ENCODE measurements at places on chromosomes 2 and 18.

DNA sequence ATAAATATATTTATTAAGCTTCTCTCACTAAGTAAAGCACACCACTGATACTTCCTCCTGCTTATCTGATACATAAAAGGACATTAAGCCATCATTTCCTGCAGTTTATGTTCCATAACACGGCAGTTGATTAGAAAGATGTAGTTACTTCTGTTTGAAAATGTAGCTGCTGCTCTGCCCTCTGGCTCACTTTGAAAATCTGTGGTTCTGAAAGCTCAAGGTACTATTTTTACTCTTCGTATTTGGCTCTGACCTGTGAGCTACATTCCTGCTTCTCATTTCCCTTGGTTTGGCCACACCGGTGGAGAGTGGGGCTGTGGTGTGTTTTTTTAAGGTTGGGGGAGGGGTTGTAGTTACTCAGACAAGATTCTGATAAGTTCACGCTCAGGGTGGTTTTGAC lies 12.8 kb upstream of the TTN start:
- DNase-seq, result no peak

- peak; percentile 45 for DNase-seq
These were observed at the start of gene SLC40A1 for GRCh38 chr2:189580658-189581353. Gene SLC40A1, minus strand, starts transcription at chr2:189580786. Its CDS starts 326 bp downstream, at chr2:189580460.

DNA sequence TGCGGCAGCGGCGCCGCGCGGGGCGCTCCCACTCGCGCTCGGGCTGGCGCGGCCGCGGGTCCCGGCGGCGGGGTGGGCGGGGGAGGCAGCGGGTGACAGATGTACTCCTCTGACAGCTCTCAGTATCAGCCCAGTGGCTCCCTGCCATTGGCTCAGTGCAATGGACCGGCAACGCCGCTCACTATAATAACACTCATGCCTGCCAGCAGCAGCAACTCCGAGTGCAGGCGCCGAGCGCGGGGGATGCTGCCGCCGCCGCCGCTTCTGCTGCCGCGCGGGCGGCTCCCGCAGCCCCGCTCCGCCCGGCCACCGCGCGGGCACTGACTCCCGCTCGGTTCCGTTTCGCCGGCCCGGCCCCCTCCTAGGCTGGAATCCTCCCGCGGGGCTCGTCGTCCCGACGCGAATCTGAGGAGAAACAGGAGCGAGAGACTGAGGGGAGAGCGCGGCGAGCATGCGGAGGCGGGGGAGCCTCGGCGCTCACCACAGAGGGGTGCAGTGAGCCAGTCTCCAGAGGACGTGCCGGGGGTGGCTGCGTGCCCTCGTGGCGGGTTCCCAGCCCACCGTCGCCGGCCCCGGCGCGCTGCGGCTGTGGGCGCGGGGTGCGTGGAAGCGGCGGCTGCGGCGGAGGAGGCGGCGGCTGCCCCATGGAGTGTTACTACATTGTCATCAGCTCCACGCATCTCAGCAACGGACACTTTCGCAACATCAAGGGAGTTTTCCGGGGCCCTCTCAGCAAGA lies at the start of gene ZNF804A:
ZNF804A (plus strand) TSS at position 214 of the 738 bp plus-strand sequence; CDS start at position 645, 431 bp downstream.
- DNase-seq, result no peak

DNA sequence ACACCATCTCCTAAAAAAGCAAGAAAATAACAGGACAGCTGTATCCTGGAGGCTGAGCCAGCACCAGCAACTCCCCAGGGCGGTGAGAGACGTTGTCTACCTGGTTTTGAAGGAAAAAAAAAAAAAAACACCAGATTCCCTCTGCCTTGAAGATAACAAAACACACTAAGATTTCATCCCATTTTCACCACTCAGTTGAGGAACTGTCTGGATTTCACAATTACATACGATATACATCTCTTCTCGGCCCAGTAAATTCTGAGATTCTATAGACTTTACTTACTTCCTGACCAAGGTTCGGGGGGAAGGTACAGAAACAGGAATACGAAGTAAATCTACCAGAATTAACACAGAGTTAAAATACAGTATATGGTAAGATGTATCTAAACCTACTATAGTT lies 8.5 kb downstream of the ZNF516 start:
- DNase-seq, result no peak

- DNase-seq, result no peak
These were observed 138.3 kb downstream of the PXDN start for GRCh38 chr2:1606046-1606400.

GRCh38 chr2:230749111-230749510 lies 36.5 kb downstream of the CAB39 start:
- DNase-seq, result no peak

DNA sequence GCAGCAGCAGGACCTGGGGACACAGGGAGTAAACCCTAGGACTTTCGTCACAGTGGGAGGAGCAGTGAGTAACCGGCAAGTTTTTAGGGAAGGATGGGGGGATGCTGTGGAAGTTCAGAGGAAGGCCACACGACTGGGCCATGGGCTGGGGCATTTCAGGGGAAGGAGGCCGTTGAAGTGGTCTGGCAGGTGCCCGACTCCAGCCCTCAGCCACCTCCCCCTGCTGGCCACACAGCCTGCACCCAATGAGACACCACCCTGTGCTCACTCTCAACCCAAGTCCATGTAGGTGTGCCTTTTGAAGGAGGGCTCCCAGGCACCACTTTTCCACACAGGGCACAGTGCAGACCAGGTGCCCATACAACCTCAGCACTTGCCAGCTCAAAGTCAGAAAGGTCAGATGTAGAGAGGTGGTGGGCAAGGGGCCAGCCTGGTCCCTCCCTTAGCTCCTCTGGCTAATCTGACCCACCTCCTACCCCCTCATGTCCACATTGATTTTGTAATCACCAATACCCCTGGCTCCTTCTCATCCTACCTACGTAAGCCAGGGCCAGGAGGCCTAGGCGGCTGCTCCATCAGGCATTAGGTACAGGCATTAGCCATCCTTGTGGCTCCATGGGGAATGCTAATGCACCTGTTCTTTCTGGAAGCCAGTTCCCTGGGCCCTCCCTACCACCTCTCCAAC lies 211.2 kb downstream of the SMAD2 start:
- no peak for DNase-seq

DNA sequence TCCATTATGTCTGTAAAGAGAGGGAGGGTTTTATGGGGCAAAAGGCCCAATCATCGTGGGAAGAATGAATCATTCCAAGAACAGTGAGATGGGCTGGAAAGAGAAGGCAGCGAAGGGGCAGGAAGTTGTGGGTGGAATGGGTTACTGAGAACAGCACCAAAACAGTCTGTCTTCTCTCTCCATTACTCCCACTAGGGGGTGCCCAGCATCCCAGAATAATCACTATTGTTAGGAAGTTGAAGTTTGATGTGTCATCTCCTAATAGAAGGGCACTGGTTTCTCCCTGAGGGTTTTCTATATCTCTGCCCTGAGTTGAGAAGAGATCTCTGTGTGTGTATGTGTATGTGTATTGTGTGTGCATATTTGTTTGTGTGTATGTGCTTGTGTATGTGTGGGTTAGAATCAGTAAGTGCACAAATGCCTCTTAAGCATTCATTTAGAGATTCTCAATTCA lies 76.6 kb upstream of the MAP4K3 start:
- DNase-seq, result no peak

DNA sequence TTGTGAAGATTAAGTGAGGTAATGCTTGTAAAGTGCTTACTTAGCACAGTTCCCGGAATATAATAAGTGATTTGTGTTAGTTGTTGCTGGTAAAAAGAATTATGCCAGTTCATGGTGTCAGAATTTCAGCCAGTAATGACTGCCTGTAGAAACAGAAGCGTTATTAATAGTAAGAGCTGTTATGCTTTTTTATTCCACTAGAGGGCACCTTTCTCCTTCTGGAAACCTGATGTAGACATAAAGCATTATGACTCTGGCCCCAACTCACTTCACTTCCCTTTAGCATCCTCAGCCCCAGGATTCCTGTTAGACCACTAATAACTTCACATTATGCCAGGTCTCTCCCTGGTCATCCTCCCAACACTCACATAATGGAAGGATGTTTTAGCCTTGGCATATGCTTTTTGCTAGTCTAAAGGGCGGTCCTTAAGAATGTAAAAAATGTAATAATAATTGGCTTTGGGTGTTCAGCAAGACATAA lies 34.9 kb downstream of the C18orf54 start:
- no peak for DNase-seq

- no peak for DNase-seq
These were observed 51.7 kb upstream of the ATP5MC3 start for GRCh38 chr2:175233135-175233719.

GRCh38 chr2:70630761-70631160 lies 77.1 kb upstream of the TGFA start:
- no peak for DNase-seq

- no peak for DNase-seq
These were observed 770.0 kb upstream of the ZEB2 start for GRCh38 chr2:145289946-145290345.

- no peak for DNase-seq
These were observed 109.6 kb upstream of the UNC80 start for GRCh38 chr2:209662021-209662420.

DNA sequence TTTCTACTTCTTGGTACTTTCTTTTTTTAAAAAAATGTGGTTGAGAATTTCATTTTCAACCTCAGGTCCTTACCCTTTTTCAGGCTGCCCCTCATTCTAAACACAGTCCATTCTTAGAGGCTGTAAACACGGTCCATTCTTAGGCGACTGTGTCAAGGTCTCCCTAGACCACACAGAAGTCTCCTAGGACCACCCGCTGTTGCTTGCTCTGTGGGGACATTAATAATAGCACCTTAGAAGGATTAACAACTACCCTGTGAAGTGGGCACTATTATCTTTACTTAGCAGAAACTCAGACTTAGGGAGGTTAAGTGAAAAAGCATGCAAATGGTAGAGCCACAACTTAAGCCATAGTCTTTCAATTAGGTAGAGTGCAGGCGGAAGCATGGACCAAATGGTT lies 91.7 kb downstream of the RBMS1 start:
- DNase-seq, result no peak

GRCh38 chr2:196170606-196171247 lies 651 bp downstream of the STK17B start:
- DNase-seq, result no peak

- DNase-seq, result no peak
These were observed 65.1 kb downstream of the MBP start for GRCh38 chr18:77067291-77068061.

DNA sequence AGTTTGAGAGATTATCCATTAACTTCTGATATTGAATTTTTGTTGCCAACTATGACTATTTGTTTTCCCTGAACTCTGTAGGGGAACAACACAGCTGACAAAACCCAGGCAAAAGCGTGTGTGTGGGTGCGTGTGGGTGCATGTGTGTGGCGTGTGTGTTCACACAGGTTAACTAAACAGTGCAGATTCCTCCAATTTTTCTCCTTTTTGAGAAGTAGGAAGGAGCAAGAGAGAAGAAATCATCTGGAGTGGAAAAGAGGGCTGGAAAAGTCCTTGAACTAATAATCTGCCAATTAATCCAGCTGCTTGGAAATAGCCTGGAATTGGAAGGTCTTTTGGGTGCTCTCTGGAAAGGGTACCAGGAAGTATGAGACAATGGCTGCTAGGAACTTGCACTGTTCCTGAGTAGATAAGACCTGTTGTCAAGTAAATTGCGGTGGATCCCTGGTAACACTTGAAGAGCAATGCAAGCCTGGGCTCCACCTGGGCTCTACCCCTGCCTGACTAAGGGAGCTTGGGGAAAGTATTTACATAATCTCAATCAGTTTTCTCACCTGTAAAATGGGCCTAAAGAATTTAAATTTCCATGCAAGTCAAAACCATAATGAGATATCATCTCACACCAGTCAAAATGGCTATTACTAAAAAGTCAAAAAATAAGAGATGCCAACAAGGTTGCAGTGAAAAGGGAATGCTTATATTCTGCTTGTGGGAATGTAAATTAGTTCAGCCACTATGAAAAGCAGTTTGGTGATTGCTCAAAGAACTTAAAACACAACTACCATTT lies 40.5 kb upstream of the IL1R1 start:
- no peak for DNase-seq

DNA sequence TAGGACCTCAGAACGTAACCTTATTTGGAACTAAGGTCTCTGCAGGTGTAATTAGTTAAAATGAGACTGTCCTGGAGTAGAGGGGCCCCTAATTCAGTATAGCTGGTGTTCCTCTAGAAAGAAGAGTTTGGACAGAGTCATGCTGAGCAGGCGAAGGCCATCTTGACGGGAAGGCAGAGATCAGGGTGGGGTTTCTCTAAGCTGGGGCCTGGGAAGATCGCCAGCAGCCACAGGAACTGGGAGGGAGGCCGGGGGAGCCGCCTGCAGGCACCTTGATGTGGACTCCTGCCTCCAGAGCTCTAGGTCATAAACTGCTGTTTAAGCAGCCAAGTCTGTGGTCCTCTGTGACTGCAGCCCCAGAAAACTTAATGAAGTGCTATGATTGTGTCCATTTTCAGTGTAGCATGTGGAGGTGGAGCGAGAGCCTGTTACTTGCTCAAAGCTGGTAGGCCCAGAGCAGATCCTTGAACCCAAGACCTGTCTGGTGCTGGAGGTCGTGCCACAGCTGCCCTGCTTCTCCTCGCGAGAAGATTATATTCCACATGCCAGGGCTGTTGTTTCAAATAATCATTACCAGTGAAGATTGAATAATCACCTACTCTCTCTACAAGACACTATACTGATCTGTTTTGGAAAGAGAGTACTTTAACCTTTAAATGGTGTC lies 105.7 kb downstream of the TPO start:
- no peak for DNase-seq

GRCh38 chr2:231433990-231434389 lies 30.3 kb downstream of the NCL start:
- no peak for DNase-seq

GRCh38 chr2:188598551-188598950 lies 306.9 kb downstream of the GULP1 start:
- DNase-seq, result no peak

DNA sequence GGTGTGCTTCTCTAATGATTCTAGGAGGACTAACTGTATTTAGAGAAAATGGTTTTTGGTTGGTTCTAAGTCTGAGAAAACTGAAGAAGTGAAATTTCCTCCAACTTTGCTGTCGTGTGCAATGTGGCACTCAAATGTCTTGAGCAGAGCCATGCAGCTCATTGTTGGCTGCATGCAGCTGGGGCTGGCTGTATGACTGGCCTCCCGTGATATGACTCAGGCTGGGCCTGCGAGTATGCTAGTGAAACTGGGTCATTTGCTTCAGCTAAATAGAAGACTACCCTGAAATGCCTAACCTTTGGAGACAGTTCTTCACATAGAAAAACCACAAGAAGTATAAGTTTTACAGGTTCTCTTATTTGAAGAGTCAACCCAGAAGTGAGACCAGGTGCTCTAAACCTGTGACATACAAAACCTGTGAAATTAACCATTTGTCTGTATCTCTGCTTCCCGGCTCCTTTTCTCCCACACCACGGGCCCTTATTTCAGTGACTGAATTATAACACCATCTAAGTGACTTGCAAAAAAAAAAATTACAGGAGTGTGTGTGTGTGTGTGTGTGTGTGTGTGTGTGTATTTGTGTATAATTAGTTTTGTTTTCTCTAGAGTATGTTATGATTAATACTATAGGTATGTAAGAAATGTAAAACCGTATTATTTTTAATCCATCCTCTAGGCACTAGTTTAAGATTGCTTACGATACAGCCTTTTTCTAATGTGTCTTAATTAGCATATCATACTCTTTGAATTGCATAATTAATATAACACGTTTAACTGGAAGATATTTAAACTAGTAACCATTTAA lies 15.9 kb downstream of the POLI start:
- no peak for DNase-seq

Data from cortex of kidney (tissue), 1 donor.